ENCODE measurements at places on chromosomes 5 and 9.

GRCh38 chr9:15509931-15510788 is 610 bp downstream of the PSIP1 start:
- no peak for DNase-seq

GRCh38 chr9:127780126-127780885 is 1.8 kb upstream of the SH2D3C start:
- no peak for DNase-seq

- DNase-seq: no peak
Measured at GRCh38 chr5:154373729-154374179, 72.0 kb upstream of the SAP30L start.

- DNase-seq: no peak
Measured at GRCh38 chr9:112032743-112033142, 136.1 kb downstream of the UGCG start.

DNA sequence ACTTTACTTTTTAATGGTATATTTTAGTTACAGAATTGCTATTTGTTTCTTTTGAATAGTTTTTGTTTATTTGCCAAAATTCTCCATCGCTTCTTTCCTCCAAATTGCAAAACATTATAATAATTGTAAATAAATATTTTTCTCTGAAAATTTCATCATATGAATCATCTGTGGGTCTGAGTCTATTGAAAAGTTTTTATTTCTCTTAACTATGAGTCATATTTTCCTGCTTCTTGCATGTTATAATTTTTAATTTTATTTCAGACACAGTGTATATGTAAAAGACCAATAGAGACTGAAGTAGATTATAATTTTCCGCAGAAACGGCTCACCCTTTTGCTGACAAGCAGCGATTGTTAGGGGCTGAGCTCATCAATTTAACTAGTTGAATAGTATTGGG is 279.1 kb upstream of the IL12B start:
- no peak for DNase-seq

DNA sequence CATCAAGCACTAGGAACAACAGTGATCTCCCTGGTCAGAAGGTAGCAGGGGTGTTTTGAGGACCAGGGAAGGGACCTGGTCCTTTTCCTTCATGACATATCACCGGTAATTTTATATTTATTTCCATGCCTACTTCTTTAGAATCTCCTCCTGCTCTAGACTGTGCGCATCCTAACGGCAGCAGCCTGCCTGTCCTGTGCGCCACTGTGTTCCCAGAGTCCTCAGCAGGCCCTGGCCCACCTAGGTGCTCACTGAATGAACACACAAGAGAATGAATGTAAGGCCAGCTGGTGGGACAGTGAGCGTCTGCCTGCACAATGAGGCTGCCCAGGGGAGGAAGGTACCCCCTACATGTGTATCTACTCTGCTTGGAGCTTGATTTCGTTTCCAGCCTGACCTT is 51.5 kb downstream of the C5orf15 start:
- DNase-seq: no peak

DNA sequence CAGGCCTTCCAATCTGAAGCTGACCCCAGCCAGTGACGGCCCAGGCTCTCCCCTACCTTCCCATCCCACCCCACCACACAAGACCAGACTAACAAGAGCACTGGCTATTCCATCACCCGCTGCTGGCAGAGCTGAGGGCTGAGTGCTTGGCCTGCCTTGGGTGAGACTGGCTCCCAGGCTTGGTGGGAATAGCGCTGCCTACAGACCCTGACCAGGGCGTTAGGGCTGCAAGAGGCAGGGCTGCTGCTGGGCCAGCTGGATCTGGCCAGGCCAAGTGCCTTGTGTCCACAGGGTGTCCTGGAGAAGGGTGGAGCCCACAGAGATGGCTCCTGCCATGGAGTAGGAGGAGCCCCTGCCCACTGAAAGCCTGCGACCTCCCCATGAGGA is 31.6 kb upstream of the ANGPTL2 start:
- no peak for DNase-seq

DNA sequence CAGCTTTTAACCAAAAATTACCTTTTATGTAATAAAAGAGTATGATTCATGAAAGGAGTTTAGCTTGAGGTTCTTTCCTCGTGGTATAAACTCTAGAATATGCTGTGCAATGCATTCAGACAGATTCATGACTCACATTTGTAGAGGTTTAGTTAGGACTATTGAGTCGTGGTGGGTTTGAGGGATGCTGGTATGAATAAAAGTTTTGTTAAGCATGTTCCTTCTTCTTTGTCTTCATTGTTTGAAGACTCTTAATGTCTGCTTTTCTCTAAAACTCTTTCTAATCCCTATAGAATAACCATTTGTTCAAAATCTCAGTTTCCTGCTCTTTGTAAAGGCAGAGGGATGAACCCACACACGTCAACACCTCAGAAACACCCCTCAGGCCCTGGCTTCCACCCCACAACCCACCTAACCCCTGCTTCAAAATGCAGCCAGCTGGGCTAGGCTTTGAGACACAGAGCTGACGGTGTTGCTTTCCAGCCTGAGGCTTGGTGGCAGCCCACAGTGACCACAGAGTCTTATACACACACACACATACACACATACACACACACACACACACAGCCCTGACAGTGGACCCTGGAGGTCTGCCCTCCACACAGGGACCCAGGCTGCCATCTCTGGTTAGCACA is 69.0 kb upstream of the IRX1 start:
- DNase-seq: no peak

- no peak for DNase-seq
Measured at GRCh38 chr9:16275795-16276624, 594.5 kb downstream of the BNC2 start.

GRCh38 chr5:113514289-113514635 is 768 bp downstream of the YTHDC2 start:
- no peak for DNase-seq

GRCh38 chr9:1238407-1238806 is 188.2 kb downstream of the DMRT2 start:
- no peak for DNase-seq

DNA sequence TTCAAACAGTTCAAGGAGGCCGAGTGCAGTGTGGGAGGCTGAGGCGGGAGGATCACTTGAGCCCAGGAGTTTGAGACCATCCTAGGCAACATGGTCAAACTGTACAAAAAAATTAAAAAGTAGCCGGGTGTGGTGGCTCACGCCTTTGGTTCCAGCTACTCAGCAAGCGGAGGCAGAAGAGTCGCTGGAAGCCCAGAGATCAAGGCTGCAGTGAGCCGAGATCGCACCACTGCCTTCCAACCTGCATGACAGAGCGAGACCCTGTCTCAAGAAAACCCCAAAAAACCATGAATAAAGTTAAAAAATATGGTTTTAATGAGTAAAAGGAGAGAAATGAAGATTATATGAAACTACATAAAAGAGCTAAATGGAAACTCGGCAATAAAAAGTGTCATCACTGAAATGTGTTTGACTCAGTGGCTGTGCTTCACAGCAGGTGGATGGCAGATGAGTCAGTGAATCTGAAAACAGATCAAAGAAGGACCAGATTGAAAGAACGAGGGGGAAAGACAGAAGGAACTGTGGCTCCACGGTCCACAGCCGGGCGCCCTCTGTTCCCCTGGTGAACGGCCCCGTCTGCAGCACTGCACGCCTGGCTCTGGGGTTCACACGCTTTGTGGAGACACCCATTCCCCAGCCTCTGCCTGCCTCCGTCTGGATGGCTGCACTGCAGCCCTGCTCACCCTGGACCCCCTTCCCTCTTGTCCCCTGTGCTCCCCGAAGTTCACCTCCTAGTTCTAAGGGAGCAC is 25.1 kb downstream of the EXD3 start:
- no peak for DNase-seq

GRCh38 chr9:36551910-36552309 is 20.8 kb upstream of the MELK start:
- DNase-seq: no peak

- DNase-seq: no peak
Measured at GRCh38 chr9:4260661-4261060, 39.2 kb downstream of the GLIS3 start.

GRCh38 chr9:11966786-11967185 is 726.4 kb upstream of the TYRP1 start:
- no peak for DNase-seq
